ENCODE measurements at places on chromosomes 16 and 17.

DNA sequence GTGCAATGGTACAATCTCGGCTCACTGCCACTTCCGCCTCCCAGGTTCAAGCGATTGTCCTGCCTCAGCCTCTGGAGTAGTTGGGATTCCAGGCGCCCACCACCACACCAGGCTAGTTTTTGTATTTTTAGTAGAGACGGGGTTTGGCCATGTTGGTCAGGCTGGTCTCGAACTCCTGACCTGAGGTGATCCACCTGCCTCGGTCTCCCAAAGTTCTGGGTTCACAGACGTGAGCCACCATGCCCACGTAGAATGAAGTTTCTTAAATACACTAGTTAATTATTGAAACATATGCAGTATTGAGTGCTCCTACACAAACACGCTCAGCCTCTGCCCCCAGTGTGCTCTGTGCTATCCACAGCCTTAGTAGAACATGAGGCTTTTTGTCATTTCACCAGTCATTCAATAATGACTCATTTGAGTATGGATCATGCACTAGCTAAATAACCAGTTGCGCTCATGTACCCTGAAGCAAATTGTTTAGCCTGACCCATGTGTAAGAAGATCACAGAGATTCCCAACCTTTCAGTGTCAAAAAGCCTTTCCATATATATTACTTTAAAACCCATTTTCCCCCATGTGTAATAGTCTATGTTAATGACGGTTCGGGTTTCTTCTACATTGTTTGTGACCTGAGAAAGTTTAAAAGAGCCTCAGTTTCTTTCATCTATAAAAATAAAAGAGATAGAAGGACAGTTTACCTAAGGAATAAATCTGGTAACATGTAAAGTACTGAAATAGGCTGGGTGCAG lies 49.7 kb downstream of the TUBD1 start:
- no peak for DNase-seq

GRCh38 chr17:56085576-56086267 lies 67.6 kb upstream of the ANKFN1 start:
- no peak for DNase-seq

DNA sequence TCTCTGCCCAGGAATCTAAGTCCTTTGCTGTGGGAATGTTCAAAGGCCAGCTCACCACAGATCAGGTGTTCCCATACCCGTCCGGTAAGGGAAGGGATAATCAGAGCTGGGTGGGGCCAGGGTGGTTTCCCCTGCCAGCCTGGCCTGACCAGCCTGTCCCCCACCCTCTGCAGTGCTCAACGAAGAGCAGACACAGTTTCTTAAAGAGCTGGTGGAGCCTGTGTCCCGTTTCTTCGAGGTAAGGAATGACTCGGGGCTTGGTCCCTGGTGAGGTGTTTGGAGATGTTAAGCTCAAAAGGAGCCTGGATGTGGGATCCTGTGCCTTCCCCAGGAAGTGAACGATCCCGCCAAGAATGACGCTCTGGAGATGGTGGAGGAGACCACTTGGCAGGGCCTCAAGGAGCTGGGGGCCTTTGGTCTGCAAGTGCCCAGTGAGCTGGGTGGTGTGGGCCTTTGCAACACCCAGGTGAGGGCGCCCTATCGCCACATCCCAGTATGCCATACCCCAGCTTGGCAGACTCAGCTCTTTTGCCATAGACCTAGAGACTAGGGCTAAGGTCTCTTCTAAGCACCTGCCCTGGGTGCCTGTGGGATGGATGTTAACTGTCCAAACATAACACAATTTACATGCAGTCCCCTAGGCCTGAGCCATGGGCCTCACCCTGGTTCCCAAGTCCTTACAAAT lies 997 bp downstream of the ACADVL start:
- no peak for DNase-seq

- DNase-seq: no peak
These were observed 2.2 kb upstream of the KRT19 start for GRCh38 chr17:41530062-41531048.

DNA sequence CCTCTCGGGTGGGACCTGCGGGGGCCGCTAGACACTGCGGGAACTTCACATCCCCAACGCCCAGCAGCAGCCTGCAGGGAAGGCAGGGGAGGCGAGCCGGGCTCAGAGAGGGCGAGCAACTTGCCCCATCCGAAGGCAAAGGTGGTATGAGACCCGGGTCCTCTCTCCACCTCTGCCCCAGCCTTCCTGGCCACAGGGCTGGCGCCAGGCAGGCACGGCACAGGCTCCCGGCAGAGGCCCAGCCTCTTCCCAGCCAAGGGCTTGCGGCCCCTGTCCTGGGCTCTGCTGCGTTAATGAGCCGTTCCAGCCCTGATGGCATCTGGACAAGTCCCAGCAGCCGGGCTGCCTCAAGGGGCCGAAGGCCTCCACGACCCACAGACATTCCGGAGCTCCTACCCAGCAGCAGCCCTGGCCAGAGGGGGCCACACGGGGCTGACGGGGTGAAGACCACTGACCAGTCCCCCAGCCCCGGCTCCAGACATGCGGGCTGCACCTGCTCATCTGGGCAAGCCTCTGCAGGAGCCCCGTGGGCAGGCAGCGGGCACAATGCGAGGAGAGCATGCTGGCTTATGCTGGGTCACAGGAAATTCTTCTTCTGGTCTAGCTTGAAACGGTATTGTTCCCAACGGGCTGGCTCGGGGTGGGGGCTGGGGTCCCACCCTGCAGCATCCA lies 1.2 kb upstream of the HS3ST6 start:
- DNase-seq: no peak

GRCh38 chr17:21452377-21453143 lies 76.4 kb downstream of the KCNJ12 start:
- DNase-seq: no peak

DNA sequence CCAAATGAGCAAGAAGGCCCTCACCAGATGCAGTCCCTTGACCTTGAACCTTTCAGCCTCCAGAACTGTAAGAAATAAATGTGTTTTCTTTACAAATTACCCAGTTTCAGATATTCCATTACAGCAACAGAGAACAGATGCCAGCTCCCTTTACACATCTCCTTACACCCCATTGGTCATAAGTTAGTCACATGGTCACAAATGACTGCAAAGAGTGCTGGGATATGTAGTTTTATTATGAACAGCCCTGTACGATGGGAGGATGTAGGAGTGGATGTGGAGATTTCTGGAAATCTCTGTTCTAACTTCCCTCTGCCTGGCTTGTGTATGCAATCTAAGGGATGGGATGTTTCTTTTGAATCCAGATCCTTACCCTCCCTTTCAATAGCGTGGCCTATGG lies 13.3 kb upstream of the RPL38 start:
- DNase-seq: no peak

GRCh38 chr16:7381671-7382070 lies 49.0 kb downstream of the RBFOX1 start:
- DNase-seq: no peak

GRCh38 chr17:3602499-3602898 lies 6.7 kb downstream of the TRPV1 start:
- no peak for DNase-seq

GRCh38 chr16:10362077-10362863 lies 23.6 kb upstream of the ATF7IP2 start:
- DNase-seq: no peak

GRCh38 chr16:50025537-50025931 lies 509 bp downstream of the CNEP1R1 start:
- DNase-seq: no peak

DNA sequence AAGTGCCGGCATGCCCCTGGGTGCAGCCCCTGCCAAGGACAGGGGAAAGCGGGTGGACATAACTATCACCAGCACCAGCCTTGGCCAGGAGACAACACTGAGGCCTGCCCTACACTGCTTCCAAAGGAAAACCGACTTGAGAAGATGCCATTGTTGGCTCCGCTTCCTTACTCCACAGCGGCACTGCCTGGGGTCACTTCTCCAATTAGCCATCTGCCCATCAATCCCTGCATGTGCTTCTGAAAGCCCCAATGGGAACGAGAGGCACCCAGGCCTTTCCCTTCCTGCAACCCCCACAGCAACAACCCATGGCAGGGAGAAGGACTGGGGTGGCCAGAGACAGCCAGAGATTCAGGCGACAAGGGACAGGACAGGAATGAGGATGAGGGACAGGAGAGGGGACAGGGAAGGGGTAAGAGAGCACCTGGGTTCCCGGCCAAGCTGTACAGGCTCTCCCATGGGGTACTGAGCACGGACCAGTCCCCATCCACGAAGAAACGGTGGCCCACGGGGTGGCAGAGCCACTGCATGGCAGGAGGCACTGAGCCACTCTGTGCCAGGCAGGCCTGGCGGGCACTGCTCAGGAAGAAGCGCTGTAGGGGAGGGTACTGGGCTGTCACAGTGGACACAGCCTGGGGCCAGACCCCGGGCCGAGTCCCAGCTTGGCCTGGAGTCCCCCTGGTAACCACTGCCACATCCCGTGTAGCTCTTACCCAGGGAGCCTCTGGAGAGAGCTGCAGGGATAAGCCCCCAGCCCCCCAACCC lies 21.2 kb downstream of the SREBF1 start:
- DNase-seq: no peak

- DNase-seq: no peak
These were observed 9.7 kb upstream of the PIK3R5 start for GRCh38 chr17:8975091-8975725.

GRCh38 chr16:29899516-29900101 lies at the start of gene SEZ6L2:
SEZ6L2 (minus strand) TSS chr16:29899550; CDS start chr16:29899019, 531 bp downstream.
- no peak for DNase-seq

DNA sequence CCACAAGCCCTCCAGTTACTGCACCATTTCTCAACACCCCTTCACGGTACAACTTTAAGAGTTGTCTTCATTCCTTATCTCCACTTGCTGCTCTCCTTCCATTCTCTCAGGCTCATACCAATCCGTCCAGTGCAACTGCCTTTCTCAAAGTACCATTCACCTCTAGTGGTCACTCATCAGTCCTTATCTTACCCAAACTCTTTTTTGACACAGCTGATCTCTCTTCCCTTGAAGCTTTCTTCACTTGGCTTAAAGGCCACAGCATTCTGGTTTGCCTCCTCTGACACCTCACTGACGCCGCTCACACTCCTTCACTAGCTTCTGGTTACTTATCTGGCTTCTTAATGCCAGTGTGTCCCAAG lies 24.9 kb downstream of the UBE2G1 start:
- no peak for DNase-seq

- DNase-seq: no peak
These were observed 39.3 kb downstream of the CHD9 start for GRCh38 chr16:53094013-53094630.

GRCh38 chr17:82752371-82753200 lies 721 bp downstream of the TBCD start:
- no peak for DNase-seq

GRCh38 chr17:64117981-64118979 lies 11.7 kb downstream of the ERN1 start:
- no peak for DNase-seq

DNA sequence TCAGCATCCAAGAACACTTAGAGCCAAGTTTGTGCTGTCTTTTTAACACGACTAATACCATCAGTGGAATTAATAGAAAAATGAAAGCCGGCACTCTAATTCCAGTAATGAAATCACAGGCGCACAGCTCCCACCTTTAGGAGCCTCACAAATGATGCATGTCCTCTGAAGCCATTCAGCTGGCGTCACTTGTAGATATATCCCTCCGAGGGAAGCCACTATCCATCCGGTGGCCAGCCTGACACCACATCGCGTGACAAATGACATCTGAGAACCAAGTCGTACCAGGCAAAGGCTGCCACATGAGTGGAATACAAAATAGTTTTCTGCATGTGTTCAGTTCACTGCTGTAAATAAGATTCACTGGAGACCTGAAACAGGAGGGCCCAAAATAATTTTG lies 205.6 kb downstream of the GRIN2A start:
- DNase-seq: no peak

DNA sequence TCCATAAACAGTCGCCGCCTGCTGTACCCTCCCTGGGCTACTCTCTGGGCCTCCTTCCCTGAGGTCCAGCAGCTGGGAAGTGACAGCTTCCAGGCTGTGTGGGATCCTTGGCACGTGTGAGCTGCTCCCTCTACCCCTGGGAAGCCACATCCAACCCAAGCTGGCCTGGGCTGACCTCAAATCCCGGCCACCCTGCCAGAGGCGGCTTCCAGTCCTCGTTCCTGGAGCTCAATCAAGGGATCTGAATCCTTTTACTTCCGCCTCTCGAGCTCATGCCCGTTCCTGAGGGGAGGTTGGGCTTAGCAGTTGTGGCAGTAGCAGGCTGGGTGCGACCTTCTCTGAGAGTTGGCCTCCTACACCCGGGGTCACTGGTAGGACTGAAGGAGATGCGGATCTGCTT lies 82.5 kb downstream of the NETO2 start:
- no peak for DNase-seq

- DNase-seq: no peak
These were observed 4.7 kb downstream of the PDE6G start for GRCh38 chr17:81651692-81652091.

DNA sequence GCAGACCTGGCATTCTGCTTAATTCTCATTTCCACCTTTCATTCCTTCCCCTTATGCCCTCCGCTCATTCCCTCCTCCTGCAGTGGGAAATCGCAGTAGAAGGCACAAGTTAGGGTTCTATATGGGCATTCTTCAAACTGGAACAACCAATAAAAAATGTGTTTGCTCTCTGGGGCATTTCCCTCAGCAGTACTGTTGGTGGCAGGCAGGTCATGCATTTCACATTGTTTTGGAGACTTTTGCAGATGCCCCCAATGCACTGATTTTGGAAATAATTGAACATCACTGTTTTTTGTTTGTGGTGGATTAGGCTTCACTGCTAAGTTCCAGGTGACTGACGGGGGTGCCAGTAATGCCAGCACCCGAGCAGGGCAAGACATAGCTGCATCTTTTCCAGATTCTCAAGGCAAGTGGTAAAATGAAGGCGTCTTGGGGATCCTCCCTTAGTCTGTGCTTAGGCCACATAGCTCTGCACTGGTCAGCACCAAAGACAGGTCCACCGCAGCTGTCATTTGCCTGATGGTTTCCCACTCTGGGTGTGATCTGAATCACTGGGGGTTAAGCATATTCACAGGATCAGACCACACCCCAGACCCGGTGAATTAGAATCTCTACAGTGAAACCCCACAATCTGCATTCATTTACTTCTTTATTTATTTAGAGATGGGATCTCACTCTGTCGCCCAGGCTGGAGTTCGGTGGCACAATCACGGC lies 304.5 kb downstream of the CPPED1 start:
- no peak for DNase-seq

GRCh38 chr16:48609652-48610029 lies 339 bp downstream of the N4BP1 start:
- peak; percentile 85 for DNase-seq

GRCh38 chr16:11759997-11760396 lies 17.3 kb upstream of the TXNDC11 start:
- DNase-seq: no peak

DNA sequence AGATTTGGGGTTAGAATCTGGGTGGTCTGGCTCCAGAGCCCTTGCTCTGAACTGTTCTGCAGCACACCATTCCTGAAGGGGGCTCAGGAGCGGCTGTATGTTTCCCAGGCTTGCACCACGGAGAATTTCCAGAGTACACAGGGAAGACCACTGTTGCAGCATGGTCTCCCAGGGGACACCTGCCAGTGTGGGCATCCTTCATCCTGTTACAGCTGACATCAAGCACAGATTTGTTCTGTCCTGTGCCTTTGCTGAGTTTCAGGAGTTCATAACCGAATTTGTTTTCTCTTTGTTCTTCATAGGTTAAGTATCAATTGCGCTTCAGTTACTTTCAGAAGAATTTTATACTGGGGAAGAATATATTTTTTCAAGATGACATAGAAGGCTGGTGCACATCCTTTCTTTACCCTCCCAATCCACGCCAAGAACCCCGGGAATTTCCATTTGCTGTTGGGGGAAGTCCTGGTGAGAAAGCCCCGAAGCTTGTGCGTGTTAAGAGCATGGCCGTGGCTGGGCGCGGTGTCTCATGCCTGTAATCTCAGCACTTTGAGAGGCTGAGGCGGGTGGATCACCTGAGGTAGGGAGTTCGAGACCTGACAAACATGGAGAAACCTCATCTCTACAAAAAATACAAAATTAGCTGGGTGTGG lies 26.3 kb upstream of the ABCA3 start:
- no peak for DNase-seq
